Endothelial cell of umbilical vein (primary cell): ENCODE measurements at places on chromosomes 5 and 9. TPM values are rescaled to one million over a fixed set of nuclear protein-coding genes. Genes with fewer than 3 reads are reported as not detected.

DNA sequence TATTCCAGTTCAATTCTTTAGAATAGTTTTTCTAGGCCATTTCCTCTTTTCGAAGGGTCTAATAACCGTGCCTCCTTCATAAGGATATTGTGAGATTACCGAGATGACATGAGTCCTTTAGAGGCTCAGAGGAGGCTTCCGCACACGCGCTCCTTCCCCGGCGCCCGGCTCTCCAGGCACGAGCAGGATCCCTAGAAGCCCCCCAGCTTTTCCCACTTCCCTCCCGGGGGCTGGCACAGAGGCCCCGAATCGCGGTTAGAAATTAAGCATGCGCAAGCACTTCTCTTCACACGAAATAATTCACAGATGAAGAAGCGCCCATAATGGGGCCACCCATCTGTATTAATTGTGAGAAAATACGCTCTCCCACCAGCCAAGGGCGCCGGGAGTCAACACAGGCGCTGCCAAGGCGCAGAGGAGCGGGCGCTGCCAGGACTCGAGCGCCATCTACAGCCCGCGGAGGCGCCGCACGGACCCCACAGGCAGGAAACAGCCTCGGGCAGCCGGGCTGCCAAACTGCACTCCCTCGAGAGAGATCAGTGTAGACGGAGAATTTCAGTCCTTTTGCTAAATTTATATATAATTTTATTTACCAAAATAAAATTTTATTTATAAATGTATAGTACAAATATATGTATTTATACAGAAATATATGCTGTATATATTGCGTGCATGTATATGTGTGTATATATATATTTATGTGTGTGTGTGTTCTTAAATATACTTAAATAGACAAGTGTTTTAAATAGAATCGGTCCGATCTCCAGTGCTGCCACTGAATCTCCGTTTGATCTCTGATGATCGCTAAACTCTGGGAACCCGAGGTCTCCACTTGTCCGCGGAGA lies 258.1 kb upstream of the NFIL3 start:
- peak; percentile 48 for DNase-seq

DNA sequence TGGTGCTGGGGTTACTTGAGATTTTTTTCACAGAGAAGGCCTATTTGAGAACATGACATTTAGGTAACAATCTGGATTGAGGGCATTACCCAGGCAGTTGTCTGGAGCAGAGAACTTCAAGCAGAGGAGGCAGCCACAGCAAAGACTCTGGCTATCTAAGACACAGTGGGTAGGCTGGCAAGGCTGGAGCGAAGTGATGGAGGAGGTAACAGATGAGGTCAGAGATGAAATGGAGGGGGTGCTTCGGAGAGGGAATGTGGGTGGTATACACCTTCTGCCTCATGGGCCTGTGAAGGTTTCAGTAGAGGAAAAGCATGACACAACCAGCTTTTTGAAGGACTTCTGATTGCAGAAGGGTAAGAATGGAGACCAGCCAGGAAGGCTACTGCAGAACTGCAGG lies 65.9 kb downstream of the TMEM174 start:
- DNase-seq, result no peak

- peak; percentile 47 for DNase-seq
Observed at GRCh38 chr5:109485030-109485429, 75.3 kb upstream of the PJA2 start.

GRCh38 chr9:26746357-26747072 lies 146.1 kb downstream of the CAAP1 start:
- peak; percentile 17 for DNase-seq

DNA sequence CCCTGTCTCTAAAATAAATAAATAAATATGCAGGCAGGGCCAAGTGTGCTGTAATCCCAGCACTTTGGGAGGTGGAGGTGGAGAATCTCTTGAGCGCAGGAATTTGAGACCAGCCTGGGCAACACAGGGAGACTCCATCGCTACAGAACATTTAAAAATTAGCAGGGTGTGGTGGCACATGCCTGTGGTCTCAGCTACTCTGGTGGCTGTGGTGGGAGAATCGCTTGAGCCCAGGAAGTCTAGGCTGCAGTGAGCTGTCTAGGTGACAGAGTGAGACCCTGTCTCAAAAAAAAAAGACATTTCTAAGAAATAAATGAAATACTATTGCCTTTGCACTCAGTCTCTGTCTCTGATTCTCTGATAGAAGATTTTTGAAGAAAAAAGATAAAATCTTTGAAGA lies 1.2 kb upstream of the PCDHGA10 start:
- no peak for DNase-seq

DNA sequence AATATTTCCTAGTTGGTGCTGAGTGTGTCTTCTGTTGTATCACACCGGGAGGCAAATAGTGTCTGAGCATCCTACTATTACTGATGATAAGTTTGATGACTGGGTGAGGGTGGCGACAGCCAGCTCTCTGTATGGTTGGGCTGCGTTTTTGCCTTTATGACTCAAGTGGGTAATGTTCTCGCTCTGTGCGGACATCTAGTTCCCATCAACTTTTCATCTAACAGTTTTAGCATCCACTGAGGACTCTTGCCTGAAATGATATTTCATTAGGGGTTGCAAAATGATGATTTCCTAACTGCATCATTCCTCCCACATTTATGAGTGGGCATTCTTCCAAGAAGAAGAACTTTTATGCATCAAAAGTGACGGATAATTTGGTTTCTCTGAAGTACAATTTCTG lies 26.5 kb downstream of the HMCN2 start:
- DNase-seq, result no peak

DNA sequence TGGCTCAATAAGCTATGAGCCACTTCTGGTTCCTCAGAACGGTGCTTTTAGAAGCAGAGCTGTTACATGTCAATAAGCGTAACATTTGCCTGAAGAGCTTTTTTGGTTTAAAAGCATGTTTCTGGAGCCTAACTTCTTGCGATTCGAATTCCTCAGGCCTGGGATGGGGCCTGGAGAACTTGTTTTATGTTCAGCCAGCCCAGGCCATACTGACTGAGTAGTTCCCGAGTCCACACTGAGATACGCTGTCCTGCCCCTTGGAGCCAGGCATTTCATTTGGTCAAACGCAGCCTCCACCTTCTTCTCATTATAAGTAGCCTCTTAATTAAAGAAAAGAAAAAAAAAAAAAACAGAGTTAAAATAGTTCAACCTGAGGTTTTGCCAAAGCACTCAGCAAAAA lies 260.6 kb upstream of the ANKRD55 start:
- DNase-seq, result no peak

GRCh38 chr9:93235300-93235960 lies 51.5 kb downstream of the WNK2 start:
- DNase-seq, result no peak

DNA sequence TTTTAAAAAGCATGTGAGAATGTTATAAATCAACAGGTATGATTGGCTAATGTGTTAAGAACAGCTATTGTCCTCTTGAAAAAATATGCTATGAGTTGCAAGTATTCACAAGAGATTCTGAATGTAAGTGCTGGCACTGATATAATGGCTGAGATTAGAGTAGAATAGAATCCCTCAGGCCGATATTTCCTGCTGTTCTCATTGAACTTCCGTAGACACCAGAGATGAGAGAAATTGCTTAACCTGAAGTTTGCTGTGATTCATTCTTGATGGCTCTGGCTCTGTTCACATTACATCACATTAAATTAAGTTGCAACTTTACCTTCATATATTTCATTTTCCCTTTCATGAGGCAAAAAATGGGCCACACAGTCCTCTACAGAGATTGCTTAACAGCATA lies 114.5 kb downstream of the BAAT start:
- DNase-seq, result no peak

- DNase-seq, result no peak
Observed at GRCh38 chr9:91119679-91120078, 242.0 kb downstream of the AUH start.

GRCh38 chr5:62333250-62333794 lies 27.3 kb downstream of the KIF2A start:
- no peak for DNase-seq

DNA sequence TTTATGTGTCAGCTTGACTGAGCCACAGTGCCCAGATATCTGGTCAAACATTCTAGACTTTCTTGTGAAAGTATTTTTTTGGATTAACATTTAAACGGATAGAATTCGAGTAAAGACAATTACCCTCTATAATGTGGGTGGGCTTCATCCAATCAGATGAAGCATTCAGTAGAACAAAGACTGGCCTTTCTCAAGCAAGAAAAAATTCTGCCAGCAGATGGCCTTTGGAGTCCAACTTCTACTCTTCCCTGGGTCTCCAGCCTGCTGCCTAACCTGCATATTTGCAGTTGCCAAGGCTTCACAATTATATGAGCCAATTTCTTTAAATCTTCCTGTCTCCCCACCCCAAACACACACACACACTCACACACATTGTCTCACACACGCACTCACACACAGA lies 86.4 kb downstream of the MED10 start:
- peak; percentile 49 for DNase-seq

GRCh38 chr5:142073362-142073988 lies 35.1 kb upstream of the NDFIP1 start:
- no peak for DNase-seq

The NME5 gene
- 1.4 and 1.5 TPM in 2 replicates for total RNA-seq

The PCDHB2 gene
- 0.23 and 0.58 TPM in 2 replicates for total RNA-seq

The VLDLR gene
- total RNA-seq, result 2.5 and 3.2 TPM in 2 replicates

The ADAMTSL1 gene
- 16.9 and 18.4 TPM in 2 replicates for total RNA-seq

The SPARC gene
- total RNA-seq, result 3,114 and 3,174 TPM in 2 replicates

The ALDH1B1 gene
- total RNA-seq, result 20.5 and 21.7 TPM in 2 replicates

The TOR1B gene
- total RNA-seq, result 23.1 and 29.5 TPM in 2 replicates
